ENCODE measurements at places on chromosomes 6 and 20.

GRCh38 chr6:155364844-155365437 lies 50.7 kb upstream of the TFB1M start:
- DNase-seq, result no peak

- peak; percentile 85 for DNase-seq
These were observed 107.9 kb downstream of the MAP3K7 start for GRCh38 chr6:90478789-90479602.

GRCh38 chr6:161393839-161394364 lies 120.0 kb upstream of the AGPAT4 start:
- no peak for DNase-seq

DNA sequence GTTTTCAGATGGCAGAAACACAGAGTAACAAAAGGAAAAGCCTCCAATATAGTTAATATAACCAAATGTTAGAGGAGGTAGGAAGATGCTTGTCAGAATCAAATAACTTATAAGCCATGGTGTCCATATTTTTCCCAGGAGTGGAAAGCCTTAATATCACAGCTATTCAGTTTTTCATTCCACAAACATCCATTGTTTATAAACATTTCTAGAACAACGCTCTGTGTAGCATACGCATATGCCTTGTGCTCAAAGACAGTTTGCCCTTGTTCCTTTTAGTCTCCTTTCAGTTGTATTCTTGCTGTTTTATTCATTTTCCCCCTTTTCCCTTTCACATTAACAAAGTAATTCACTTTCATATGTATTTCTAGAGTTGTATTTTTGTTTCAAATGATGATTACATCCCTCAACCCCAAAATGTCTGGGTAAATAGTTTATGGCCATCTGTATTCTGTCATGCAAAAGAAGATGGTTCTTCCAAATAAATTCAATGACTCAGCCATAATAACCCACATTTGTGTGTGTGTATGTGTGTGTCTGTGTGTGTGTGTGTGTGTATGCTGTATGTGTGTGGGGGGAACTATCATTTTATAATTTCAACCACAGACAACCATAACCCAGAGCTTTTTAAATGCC lies 455.7 kb upstream of the SOX4 start:
- no peak for DNase-seq

GRCh38 chr6:55003719-55004430 lies 157.3 kb downstream of the FAM83B start:
- no peak for DNase-seq

GRCh38 chr6:37110500-37111461 lies 59.2 kb upstream of the PIM1 start:
- no peak for DNase-seq

- peak; percentile 54 for DNase-seq
These were observed 29.3 kb downstream of the BCAS4 start for GRCh38 chr20:50824137-50824536.
